ENCODE measurements at places on chromosomes 4 and X.

- H3K36me3 ChIP-seq = no peaks in the 10 kb centered on the region
- H3K4me1 ChIP-seq = no peaks in the 10 kb centered on the region
- no peak for DNase-seq
- no peaks in the 10 kb centered on the region for H3K27me3 ChIP-seq
- no peak overlapping the region for H3K4me3 ChIP-seq
- H3K27ac ChIP-seq = no peak overlapping the region
These were observed 152.1 kb upstream of the TENM3 start for GRCh38 chr4:182091128-182091527.

DNA sequence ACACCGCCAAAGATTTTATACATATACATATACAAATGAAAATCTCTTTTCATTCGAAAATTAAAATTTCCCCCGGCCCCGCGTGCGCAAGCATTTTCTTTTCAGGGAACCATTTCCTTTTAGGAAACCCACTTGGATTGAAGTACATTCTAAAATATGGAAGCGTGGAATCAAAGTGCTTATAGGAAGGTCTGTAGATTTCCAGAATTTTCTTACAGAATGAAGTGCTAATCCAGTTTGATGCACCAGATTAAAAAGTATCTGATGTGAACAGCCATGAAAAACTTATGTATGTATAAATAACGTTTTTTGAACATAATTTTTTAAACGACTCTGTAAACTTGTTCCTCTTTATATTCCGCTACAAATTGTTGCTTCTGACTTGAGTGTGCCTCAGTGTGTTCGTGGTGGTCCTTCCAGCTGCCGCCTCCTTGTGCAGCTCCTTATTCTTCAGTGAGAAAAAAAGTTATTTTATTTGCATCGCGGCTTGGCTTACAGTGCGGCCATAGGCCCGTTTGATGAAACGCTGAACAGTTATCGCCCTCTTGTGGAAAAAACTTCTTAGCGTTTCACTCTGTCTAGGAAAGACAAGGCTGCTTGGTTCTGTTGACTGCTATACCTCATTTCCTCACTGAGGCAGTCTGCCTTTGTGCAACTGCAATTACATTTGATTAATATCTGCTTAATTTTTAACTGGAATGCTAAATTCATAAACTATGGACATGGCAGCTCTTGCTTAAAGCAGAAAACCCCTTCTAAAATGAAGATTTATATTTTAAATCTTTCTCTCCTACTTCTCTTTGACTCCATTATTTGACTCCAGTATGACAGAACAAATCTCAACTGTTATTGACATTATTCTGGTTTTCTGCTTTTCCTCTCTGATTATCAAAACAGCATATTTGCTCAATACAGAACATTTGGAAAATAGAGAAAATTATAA lies 4.7 kb upstream of the NKX6-1 start:
- no peak overlapping the region for H3K27ac ChIP-seq
- H3K36me3 ChIP-seq = no peaks in the 10 kb centered on the region
- peaks cover 12% of the 10 kb centered on the region for H3K4me1 ChIP-seq

DNA sequence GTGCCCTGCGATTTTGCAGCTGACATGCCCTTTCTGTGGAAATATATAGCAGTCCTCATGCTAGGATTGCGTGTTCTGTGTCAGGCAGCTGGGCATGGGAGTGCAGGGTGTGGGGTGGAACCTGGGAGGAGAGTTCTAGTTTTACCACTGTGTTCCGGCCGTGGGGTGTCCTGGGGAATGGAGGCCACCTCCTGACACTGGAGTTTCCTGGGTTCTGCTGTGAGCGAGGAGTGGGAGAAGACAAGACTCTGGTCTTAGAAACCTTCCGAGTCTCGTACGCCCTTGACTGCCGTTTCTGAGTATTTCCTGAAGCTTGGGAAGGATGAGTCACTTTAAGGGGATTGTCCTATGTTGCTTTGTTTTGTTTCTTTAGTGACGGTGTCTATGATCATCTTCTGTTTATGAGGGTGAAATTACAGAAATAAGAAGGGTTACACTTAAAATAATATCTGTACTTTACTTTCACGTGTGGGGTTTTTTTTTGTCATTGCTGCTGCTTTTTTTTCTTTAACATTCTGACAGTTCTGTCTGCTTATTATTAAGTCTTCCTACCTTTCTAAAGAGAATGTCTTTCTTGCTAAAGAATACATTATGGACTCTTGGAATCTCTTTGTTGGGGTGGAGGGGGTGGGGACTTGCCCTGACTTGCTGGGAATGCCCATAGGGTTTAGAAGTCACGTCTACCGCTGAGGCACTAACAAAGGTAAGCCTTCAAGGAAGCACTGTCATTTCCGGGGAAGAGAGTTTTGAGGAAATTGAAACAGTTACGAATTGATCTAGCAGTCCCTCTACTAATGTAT lies 19.1 kb downstream of the CD99 start:
- no peaks in the 10 kb centered on the region for H3K36me3 ChIP-seq
- H3K4me1 ChIP-seq = peaks cover 50% of the 10 kb centered on the region
- peak; percentile 26 for DNase-seq

DNA sequence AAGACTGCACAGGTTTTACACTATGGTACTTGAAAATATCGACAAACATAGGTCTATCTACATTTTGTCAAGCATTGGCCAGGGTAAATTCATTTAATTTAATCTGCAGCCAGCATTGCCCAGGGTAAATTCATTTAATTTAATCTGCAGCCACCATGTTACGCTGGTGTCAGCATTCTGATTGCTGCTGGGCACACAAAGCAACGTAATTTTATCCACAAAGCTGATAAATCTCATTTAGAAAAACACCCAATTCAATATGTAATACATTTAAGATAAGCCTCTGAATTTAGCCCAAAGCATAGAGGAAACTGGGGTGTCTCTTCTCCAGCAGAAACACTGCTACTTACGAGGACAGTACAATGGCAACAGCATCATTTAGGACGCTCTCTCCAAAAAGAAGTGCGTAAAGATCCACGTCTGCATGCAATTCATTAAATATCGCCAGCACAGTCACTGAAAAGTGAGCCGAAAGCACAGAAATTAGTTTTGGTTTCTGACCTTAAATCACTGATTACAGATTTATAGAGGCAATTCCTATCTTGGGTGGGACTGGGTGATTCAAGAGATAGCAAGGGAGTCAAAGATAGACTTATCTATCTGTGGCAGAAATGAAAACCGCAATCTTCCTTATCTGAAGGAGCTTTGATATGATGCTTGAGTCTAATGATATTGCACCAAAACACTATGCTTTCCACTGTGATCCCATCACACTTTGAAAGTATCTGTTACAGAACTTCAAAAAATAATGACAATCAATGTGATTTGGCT lies 88.8 kb downstream of the CHST7 start:
- DNase-seq = no peak
- no peaks in the 10 kb centered on the region for H3K36me3 ChIP-seq
- H3K4me1 ChIP-seq = no peaks in the 10 kb centered on the region
- H3K27me3 ChIP-seq = no peaks in the 10 kb centered on the region
- H3K4me3 ChIP-seq = no peak overlapping the region

- H3K27ac ChIP-seq = no peak overlapping the region
- no peak for DNase-seq
These were observed 29.8 kb upstream of the H2AZ1 start for GRCh38 chr4:99979872-99980271.

DNA sequence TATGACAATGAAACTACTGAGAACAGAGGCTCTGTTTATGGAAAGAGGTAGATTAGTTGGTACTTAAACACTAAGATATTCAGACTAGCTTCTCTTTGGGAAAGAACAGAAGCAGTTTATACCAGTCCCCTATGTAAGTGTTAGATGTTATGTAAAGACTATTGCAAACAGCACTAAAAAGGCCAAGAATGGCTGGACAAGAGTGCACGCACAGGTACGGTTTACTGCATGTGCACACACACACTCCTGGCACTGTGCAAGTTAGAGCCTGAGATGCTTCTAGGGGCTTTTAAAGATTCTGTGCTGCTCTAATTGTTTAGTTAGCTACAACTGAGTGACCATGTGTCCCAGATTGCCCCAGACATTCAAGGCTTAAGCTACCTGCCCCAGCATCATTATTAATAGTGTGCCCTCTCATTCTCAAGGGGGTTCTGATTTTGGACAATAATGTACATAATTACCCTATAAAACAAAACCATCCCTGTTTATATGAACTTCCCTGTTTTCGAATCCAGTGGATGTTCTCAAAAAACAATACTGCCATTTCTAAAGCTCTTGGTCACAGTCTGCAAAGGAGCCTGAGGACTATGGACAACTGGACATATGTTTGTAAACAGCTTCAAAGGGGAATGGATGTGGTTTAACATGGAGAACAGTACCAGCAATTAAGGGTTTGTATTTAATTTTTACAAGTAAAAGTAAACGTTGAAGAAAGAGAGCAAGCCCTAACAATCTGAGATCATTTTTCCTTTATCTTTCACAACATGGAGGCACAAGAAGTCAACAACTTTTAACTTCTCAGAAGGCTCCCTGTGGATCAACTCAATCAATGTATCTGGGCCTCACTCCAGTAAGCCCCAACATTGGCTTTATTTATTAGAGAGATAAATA lies 2.0 kb downstream of the SETD7 start:
- peak overlapping the region; percentile 0 for H3K4me3 ChIP-seq
- H3K27ac ChIP-seq = peak overlapping the region; percentile 88
- no peaks in the 10 kb centered on the region for H3K27me3 ChIP-seq
- no peak for DNase-seq
- peaks cover 27% of the 10 kb centered on the region for H3K4me1 ChIP-seq
- H3K36me3 ChIP-seq = no peaks in the 10 kb centered on the region

DNA sequence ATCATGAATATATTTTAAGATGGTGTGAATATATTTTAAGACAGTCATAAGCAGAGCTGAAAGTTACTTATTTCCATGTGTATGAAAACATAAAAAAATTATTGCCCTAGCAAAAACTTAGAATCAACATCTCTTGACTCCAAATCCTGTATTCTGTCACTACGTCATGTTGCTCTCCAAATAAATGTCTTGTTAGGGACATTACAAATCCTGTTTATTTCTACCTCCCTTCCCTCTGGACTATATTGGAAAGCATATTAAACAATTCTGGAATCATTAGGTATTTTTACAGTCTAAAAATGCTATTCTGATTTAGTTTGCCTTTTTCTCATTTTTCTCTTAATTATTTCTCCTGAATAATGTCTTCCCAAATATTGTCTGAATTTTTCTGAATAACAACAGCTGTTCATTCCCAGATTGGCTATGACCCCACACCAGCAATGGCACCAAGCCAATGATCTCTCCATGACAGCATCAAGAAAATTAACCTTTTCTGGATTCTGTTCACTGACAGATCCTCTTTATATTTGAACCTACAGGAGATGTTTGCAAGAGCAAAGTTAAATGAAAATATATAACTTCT lies 523.1 kb downstream of the IQCM start:
- no peak for DNase-seq
- no peak overlapping the region for H3K4me3 ChIP-seq
- H3K27me3 ChIP-seq = no peaks in the 10 kb centered on the region
- no peaks in the 10 kb centered on the region for H3K4me1 ChIP-seq

GRCh38 chr4:38728631-38729141 lies 54.1 kb downstream of the TLR10 start:
- H3K27me3 ChIP-seq = no peaks in the 10 kb centered on the region
- no peak overlapping the region for H3K4me3 ChIP-seq
- H3K4me1 ChIP-seq = peaks cover 29% of the 10 kb centered on the region

GRCh38 chr4:139854668-139855403 lies 189.2 kb downstream of the MGST2 start:
- no peak overlapping the region for H3K4me3 ChIP-seq
- H3K27ac ChIP-seq = no peak overlapping the region
- no peaks in the 10 kb centered on the region for H3K27me3 ChIP-seq
- H3K36me3 ChIP-seq = no peaks in the 10 kb centered on the region

GRCh38 chr4:155609455-155610059 lies 57.1 kb upstream of the GUCY1A1 start:
- H3K27me3 ChIP-seq = no peaks in the 10 kb centered on the region
- no peak overlapping the region for H3K4me3 ChIP-seq
- H3K36me3 ChIP-seq = no peaks in the 10 kb centered on the region

DNA sequence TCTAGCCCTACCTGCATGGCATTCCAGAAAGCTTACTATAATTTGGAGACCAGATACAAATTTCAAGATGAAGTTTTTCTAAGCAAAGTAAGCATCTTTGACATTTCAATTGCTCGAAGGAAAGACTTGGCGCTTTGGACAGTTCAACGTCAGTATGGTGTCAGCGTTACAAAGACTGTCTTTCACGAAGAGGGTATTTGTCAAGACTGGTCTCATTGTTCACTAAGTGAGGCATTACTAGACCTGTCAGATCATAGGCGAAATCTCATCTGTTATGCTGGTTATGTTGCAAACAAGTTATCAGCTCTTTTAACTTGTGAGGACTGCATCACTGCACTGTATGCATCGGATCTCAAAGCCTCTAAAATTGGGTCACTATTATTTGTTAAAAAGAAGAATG lies 17.6 kb downstream of the THAP9 start:
- no peaks in the 10 kb centered on the region for H3K27me3 ChIP-seq
- H3K27ac ChIP-seq = no peak overlapping the region
- H3K4me1 ChIP-seq = no peaks in the 10 kb centered on the region
- no peak overlapping the region for H3K4me3 ChIP-seq

DNA sequence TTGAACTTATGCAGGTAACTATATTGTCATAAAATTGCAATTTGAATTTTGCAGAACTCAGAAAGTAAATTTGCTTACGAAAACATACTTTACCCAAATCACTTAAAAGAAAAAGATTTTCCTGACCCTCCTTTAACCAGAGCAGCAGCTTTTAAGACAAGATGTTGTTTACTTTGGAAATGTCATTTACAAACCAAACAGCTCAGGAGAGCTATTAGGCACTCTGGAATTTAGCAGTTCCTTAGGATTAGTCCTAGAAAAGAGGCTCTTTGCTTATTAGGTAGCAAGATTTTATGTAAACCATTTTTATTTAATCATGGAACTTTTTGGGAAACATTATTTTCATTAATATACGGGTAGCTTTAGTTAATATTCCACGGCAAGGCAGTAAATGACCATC lies 765.7 kb upstream of the POU3F4 start:
- H3K4me1 ChIP-seq = no peaks in the 10 kb centered on the region
- no peak for DNase-seq
- no peak overlapping the region for H3K4me3 ChIP-seq
- no peak overlapping the region for H3K27ac ChIP-seq
- H3K36me3 ChIP-seq = no peaks in the 10 kb centered on the region

DNA sequence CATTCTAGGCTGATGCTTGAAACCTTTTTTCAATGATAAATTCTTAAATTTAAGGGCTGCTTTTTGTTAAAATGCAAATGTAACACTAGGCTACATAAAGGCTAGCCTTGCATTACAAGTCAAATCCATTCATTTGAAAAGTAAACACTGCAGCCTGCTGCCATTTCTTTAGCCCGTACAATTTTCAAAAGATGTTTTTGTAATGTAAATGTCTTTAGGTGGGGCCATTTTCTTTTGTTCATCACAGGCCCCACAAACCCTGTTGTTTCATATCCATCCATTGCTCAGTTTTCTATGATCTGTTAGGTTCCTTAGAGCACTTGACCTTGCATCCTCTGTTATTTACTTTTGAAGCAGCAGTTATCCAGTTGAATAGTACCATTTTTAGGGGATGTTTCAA lies 296.2 kb upstream of the AMOT start:
- no peak overlapping the region for H3K4me3 ChIP-seq
- DNase-seq = no peak
- no peaks in the 10 kb centered on the region for H3K4me1 ChIP-seq
- no peaks in the 10 kb centered on the region for H3K27me3 ChIP-seq

All from transverse colon (tissue), 4 donors.